ENCODE measurements at places on chromosomes 4 and X.

DNA sequence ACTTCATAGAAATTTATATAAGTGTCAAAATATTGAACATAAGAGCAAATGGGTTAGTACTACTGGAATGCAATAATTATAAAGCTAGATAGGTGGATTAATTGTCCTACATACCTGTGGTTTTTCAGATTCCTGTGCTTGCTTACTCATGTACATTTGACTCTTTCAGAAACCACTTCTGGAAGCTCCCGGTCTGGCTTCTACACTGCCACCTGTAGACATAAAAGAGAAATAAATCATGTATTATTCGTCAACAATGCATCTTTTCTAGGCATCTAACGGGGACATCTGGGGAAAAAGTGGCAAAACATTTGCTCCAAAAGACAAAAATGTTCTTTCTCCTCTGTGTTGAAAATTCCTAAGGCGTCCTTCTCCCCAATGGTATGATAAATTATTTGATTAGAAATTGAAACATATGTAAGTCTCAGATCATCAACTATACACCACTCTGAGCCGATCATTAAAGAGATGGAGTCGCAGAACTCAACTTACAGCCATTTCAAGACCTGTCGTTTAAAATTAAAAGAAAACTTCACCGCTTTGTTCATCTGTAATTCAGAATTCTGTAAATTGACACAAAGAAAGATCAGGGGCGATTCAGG lies 648.7 kb upstream of the DIPK2B start:
- DNase-seq, result no peak

- no peak for DNase-seq
Observed at GRCh38 chr4:100828986-100829685, 311.3 kb upstream of the EMCN start.

GRCh38 chr4:110058677-110059076 lies 139.7 kb downstream of the ELOVL6 start:
- no peak for DNase-seq

- no peak for DNase-seq
Observed at GRCh38 chr4:16264798-16265197, 38.5 kb upstream of the TAPT1 start.

GRCh38 chr4:10009861-10010500 lies 11.3 kb downstream of the SLC2A9 start:
- no peak for DNase-seq

DNA sequence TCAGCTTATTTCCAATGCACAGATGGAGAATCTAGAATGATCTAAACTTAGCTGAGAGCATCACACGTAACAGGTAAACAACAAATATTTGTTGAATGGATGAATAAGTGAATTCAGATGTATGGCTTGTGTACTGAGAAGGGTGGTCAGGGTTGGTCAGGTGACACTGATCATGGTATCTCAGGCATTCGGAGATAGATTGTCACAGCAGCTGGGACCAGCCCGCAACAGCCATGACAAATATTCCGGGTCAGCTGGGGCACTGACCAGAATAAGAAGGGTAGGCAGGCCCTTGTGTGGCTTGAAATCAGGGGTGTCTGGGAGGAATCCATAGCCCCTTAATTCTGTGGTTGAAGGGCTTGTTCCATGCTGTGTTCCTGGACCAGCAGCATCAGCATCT lies 159.4 kb upstream of the ARX start:
- no peak for DNase-seq

- no peak for DNase-seq
Observed at GRCh38 chrX:47814851-47815250, 21.9 kb upstream of the ZNF81 start.
